ENCODE measurements at places on chromosomes 7 and 10. TPM values are rescaled to one million over a fixed set of nuclear protein-coding genes. Genes with fewer than 3 reads are reported as not detected.

Gene ADRA2A
- total RNA-seq, result not detected

Gene PRKG1
- total RNA-seq, result 0.20 TPM

GRCh38 chr7:141752634-141753033 is 11.3 kb upstream of the TAS2R3 start:
- H3K27me3 ChIP-seq, result no peaks in the 10 kb centered on the region
- no peak overlapping the region for H3K27ac ChIP-seq
- peaks cover 72% of the 10 kb centered on the region for H3K36me3 ChIP-seq

DNA sequence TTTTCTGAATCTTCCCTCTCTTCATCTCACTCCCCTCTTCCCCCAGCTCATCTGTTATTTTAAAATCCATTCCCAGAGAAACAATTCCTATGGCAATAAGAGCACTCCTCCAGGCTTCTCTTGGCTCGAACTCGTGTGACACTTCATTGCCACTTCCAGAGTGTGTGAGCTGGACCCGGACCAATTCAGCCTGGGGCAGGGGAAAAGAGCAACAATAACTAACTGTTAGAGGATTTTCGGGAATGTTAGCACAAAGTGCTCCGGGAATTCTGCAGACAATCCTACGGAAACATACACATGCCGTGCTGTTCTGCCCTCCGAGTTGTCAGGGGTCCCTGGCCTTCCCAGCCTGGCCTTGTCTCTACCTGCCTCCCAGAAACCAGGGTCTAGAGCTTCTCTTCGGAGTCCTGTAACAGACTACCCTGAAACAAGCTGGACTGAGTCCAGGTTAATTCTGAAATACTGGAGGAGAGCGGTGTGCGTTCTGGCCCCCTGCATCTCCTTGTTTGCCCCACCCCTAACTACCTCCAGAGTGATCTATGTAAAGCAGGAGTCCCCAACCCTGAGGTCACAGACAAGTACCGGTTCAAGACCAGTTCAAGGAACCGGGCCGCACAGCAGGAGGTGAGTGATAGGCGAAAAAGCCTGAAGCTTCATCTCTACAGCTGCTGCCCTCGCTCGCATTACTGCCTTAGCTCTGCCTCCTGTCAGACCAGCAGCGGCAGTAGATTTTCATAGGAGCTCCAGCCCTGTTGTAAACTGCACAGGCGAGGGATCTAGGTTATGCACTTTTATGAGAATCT is 11.3 kb downstream of the COL26A1 start:
- H3K36me3 ChIP-seq, result no peaks in the 10 kb centered on the region
- H3K4me1 ChIP-seq, result no peaks in the 10 kb centered on the region
- H3K27me3 ChIP-seq, result no peaks in the 10 kb centered on the region
- H3K4me3 ChIP-seq, result no peak overlapping the region
- DNase-seq, result no peak
- H3K27ac ChIP-seq, result no peak overlapping the region

DNA sequence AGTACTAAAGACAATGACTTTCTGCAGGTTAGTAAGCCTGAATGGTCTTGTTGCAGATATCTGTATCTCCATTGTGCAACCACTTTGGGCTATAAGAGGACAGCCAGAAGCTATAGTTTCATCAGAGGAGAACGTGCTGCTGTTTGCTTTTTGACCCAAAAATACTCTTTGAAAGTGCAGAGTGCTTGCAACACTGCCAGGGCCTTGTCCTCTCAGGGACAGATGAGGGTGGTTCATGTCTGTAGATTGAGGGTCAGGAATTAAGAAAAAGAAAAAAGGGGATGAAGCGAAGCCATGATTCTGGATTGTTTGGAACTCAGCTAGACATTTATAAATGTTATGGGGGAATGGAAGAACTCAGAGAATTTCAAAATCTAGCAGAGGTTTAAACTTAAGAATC is 212.5 kb downstream of the SEC23IP start:
- DNase-seq, result no peak
- H3K4me3 ChIP-seq, result no peak overlapping the region
- no peaks in the 10 kb centered on the region for H3K4me1 ChIP-seq
- no peaks in the 10 kb centered on the region for H3K27me3 ChIP-seq
- H3K36me3 ChIP-seq, result no peaks in the 10 kb centered on the region

DNA sequence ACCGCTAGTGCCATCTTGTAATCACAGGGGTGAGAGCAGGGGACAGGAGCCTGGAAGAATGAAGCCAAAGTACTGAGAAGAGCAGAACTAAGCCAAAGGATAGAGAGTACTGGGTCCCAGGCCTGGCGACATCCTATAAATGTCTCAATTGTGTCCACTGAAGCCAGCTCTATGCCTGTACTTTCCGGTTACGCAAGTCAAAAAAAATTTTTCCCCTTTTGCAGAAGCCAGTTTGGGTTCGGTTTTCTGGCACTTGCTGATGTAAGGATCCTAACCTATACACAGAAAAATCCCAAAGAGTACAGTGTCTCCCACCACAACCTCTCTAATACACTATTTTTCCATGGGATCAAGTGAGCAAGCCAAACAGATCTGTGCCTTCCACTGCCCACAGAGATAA is 61.1 kb downstream of the PLXNA4 start:
- no peak overlapping the region for H3K27ac ChIP-seq
- no peak for DNase-seq
- H3K27me3 ChIP-seq, result no peaks in the 10 kb centered on the region
- H3K4me1 ChIP-seq, result no peaks in the 10 kb centered on the region
- no peak overlapping the region for H3K4me3 ChIP-seq
